ENCODE measurements at places on chromosomes 7 and 10. TPM values are rescaled to one million over a fixed set of nuclear protein-coding genes. Genes with fewer than 3 reads are reported as not detected.

DNA sequence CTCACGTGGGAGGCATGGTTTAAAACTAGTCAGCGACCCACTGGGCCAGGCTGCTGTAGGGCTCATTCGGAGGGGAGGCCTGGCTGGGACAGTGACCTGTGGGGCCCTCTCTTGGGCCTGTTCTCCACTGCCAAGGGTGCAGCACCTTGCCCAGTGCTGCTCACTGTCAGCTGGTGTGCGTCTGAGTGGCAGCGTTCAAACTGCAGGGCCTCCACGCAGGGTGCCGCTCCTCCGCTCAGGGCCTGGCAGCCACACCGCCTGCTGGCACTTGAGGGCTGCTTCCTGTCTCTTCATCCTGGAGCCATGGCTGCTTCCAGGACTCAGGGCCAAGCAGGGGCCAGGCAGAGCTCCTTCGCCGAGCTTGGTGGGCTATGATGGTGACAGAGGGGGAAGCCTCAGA is 18.3 kb downstream of the ADAMTS14 start:
- H3K27ac ChIP-seq, result no peak overlapping the region
- H3K27me3 ChIP-seq, result peaks cover 7% of the 10 kb centered on the region
- no peak for DNase-seq

DNA sequence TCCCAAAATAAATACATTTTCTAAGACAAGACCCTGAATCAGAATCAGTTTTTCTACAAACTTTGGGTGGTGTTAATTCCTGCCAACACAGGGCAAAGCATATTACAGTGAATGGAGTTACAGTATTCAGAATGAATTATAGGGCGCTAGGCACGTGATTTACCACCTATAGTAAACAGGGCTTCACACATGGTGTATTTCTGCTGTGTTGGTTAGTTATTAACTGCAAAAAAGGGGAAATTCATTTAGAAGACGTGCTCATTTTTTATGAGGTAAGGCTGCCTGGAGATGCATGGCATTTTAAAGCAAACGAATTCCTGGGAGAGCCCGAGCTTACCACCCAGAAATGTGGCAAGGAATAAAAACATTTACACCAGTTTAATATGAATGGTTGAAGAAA is 393.8 kb downstream of the LRMDA start:
- no peaks in the 10 kb centered on the region for H3K36me3 ChIP-seq
- H3K27ac ChIP-seq, result no peak overlapping the region
- H3K4me1 ChIP-seq, result no peaks in the 10 kb centered on the region
- no peak for DNase-seq

Gene PTPRN2
- 4.9 TPM for total RNA-seq

Gene EGFR
- total RNA-seq, result not detected

GRCh38 chr10:32149252-32149955 is 93.2 kb upstream of the KIF5B start:
- no peaks in the 10 kb centered on the region for H3K36me3 ChIP-seq
- no peaks in the 10 kb centered on the region for H3K27me3 ChIP-seq
- no peak for DNase-seq
- H3K4me1 ChIP-seq, result peaks cover 5% of the 10 kb centered on the region

DNA sequence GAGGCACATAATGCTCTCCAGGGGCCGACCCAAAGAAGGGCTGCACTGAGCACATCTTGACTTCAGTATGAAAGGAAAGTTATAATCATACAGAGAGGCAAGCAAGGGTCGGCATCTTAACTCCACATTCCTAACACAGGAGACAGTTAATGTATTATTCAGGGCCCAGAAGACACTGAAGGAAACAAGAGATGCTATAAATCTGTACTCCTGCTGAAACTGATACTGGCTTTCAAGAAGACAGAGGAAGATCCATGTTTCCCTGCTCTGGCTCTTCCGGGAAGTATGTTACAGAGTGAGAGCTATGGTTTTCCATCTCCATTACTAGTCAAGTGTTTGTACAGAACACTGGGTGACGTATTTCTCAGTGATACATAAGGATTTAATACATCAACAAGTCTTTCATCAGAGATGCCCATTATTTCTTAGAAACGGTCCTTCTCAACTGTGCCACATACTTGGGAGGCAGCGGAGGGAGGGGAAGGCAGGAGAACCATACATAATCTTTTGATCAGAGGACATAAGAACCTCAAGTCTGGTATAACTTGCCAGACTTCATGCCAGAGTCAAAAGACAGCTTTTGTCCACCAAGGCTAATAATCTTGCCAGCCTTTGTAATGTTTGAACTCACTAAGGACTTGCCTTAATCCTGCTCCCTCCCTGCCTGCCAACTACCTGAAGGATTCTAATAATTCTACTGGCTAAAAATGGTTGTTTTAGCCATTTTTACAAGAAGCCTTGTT is 58.1 kb downstream of the ENO4 start:
- no peak overlapping the region for H3K4me3 ChIP-seq
- H3K36me3 ChIP-seq, result no peaks in the 10 kb centered on the region
- no peaks in the 10 kb centered on the region for H3K4me1 ChIP-seq
- no peak for DNase-seq

DNA sequence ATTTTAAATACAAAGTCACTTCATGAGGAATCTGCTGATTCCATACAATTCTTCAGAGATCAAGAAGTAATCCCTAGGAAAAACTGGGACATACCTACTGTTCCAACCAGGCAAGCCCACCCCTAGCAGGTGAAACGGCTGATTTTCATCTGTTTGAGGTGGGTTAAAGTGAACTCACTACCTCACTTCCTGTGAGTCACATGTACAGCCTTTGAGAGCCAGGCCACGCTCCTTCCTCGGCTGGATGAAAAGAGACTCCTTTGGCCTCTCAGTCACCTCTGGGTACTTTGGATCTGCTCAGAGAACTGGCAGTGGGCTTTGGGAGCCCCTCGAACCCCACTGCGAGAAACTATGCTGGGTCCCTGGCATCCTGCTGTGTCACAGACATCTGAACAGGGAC is 68.2 kb downstream of the CHST15 start:
- peaks cover 4% of the 10 kb centered on the region for H3K27me3 ChIP-seq
- H3K36me3 ChIP-seq, result no peaks in the 10 kb centered on the region
- peaks cover 2% of the 10 kb centered on the region for H3K4me1 ChIP-seq
- no peak overlapping the region for H3K4me3 ChIP-seq

- no peaks in the 10 kb centered on the region for H3K4me1 ChIP-seq
- no peak overlapping the region for H3K27ac ChIP-seq
- H3K27me3 ChIP-seq, result peaks cover 12% of the 10 kb centered on the region
Measured at GRCh38 chr7:30674420-30674819, 7.8 kb downstream of the CRHR2 start.

Gene KIF11
- total RNA-seq, result 55.2 TPM

- no peak overlapping the region for H3K27ac ChIP-seq
- no peak for DNase-seq
- no peaks in the 10 kb centered on the region for H3K36me3 ChIP-seq
- H3K4me1 ChIP-seq, result no peaks in the 10 kb centered on the region
Measured at GRCh38 chr7:120743128-120743527, 114.8 kb downstream of the TSPAN12 start.

- H3K4me3 ChIP-seq, result peak within 1 kb of the TSS; percentile 55
- H3K36me3 ChIP-seq, result no peaks in the 10 kb centered on the region
Measured at GRCh38 chr7:27147199-27148030, at the start of gene HOXA6. Gene HOXA6 (minus strand): TSS chr7:27147774. CDS start chr7:27147749, 25 bp downstream.

Gene TMEM26
- total RNA-seq, result not detected

Data from activated naive CD8-positive, alpha-beta T cell treated with anti-CD3 and anti-CD28 coated beads, Interleukin-2, amount 10 ng/mL, durations not matched to agents 7 days and 5 days (primary cell).